ENCODE measurements at places on chromosomes 11 and 22.

GRCh38 chr22:16783930-16784354 is 41.3 kb downstream of the XKR3 start:
- no peak for DNase-seq

DNA sequence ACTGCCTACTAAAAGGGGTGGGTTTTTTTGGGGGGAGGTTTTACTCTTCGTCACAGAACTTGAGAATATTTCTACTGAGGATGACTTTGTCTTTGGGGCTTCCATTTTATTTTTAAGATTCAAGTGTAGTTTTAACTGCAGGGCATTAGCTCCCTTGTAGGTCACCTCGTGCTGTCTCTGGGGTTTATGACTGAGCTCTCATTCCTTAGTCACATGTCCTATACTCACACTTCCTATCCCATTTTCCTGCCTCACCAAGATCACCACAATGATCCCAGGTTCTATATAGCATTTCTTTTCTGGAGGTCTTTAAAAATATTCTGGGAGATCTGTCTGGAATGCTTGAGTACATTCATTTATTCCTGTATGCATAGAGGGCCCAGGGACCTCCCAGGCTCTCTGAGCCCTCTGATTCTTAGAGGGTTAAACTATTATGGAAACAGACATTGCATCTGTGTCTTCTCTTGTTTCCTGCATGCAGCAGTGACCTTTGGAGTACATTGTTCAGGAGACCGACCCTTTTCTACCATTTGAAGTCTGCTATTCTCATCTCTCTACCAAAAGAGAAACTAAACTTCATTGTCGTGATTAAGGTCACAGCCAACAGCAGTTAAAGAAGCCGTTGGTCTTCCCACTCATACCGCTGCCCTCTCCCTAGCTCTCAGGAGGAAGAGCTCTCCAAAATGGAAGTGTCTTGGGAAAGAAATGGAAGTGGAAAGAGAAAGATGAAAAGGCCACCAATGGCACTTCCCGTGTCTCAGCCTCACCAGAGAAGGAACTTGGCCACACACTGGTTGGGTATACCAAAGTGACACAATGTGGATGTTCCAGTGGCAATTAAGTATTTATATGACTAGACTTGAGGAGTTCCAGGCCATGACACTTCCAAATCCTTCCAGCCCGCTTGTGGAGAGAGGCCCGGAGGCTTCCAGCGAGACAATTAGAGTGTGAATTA is 77.5 kb downstream of the ZBTB16 start:
- DNase-seq: no peak

DNA sequence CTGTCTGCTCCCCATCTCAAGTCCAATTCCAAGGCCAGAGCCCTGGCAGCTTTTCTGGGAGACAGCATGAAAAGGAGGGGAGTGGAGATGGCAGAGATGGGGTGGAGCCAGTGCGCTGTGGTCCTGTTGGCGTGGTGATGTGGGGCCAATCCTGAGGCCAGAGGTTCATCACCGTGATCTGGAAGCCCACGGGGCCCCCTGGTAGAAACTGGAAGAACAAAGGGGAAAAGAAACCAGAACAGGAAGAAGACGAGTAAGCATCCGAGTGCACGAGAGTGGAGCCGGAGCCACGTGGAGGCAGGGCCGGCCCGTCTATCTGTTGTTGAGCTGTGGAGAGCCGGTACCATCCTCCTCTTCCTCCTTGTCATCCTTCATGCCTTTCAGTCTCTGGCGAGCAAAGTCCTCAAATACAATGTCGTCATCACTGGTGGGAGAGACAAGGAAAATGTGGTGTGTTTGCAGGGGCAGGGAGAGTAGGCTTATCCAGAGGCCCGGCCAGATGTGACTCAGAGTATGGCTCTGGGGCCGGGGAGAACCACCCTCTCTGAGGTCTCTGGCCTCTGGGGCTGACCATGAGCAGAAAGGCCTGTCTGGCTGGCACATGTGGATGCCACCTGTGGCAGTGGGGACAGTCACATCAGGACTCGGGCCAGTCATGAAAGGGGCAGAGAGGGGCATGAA is 25.4 kb downstream of the TPBGL start:
- DNase-seq: no peak

DNA sequence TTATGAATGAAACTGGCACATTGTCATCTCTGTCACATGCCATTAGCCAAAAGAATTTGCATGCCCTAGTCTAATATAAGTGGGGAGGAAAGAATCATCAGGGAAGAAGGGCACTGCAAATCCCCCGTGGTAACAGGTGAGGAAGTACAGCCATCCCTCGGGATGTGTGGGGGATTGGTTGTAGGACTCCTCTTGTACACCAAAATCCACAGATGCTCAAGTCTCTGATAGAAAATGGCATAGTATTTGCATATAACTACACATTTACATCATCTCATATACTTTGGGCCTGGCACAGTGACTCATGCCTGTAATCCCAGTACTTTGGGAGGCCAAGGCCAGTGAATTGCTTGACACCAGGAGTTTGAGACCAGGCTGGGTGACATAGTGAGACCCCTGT is 109.7 kb downstream of the HIPK3 start:
- DNase-seq: no peak

GRCh38 chr22:30889268-30889995 is 79.1 kb downstream of the MORC2 start:
- no peak for DNase-seq

GRCh38 chr11:117176186-117176585 is 2.4 kb upstream of the SIDT2 start:
- DNase-seq: no peak

- no peak for DNase-seq
Measured at GRCh38 chr22:38219632-38220031, 17.8 kb downstream of the MAFF start.

GRCh38 chr11:18769802-18770456 is 21.7 kb downstream of the PTPN5 start:
- DNase-seq: no peak

DNA sequence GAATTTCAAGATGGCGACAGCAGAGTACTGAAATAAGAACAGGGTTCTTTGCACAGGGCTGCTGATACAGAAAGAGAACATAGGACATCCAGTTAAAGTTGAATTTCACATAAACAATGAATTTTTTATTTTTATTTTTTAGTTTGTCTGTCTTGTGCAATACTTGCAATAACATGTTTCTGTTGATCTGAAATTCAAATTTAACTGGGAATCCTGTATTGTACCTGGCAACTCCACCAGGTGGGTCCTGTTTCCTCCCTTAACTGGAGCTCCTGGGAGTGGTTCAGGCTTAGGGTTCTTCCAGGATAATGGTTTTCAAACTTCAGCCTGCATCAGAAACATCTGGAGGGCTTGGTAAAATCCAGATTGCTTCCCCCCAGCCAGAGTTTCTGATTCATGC is 14.9 kb upstream of the SERPINH1 start:
- no peak for DNase-seq

DNA sequence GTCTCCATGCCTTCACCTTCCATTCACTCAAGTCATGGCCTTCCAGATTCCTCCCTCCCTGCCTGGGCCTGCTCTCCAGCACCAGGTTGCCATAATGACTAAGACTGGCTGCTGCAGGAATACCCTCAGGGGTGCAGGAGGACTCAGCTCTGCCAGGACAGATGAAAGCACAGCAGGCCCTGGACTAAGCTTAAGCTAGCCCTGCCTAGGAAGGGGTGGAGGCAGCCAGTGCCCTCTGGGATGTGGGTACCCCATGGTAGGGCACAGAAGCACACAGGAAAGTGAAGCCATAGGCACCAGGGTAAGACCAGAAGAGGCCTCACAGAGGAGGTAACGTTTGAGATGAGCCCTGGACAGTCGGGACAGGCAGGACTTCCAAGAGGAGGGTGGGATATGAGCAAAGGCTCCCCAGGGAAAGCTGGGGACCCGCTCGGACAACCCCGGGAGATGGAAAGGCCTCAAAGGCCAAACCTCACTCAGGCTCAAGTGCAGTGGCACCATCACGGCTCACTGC is 3.0 kb upstream of the RIN1 start:
- no peak for DNase-seq

- no peak for DNase-seq
Measured at GRCh38 chr11:102824556-102824955, 18.9 kb downstream of the MMP3 start.

GRCh38 chr22:46731246-46732040 is 6.6 kb downstream of the CERK start:
- no peak for DNase-seq

- no peak for DNase-seq
Measured at GRCh38 chr11:115941481-115941993, 437.3 kb upstream of the CADM1 start.

- no peak for DNase-seq
Measured at GRCh38 chr11:11641581-11641980, 19.8 kb upstream of the GALNT18 start.

DNA sequence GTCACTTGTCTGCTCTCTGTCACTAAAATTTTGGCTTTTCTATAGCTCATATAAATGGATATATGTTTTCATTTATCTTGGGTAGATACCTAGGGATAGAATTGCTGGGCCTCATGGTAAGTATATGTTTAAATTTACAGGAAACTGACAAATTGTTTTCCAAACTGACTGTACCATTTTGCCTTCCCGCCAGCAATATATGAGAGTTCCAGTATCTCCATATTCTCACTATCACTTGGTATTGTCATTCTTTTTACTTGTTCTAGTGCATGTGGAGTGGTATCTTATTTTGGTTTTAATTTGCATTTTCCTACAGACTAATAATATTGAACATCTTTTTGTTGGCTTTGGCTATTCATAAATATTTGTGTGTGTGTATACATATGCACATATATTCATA is 101.7 kb downstream of the TMEM135 start:
- no peak for DNase-seq

- DNase-seq: no peak
Measured at GRCh38 chr11:12815931-12816494, 141.8 kb downstream of the TEAD1 start.

DNA sequence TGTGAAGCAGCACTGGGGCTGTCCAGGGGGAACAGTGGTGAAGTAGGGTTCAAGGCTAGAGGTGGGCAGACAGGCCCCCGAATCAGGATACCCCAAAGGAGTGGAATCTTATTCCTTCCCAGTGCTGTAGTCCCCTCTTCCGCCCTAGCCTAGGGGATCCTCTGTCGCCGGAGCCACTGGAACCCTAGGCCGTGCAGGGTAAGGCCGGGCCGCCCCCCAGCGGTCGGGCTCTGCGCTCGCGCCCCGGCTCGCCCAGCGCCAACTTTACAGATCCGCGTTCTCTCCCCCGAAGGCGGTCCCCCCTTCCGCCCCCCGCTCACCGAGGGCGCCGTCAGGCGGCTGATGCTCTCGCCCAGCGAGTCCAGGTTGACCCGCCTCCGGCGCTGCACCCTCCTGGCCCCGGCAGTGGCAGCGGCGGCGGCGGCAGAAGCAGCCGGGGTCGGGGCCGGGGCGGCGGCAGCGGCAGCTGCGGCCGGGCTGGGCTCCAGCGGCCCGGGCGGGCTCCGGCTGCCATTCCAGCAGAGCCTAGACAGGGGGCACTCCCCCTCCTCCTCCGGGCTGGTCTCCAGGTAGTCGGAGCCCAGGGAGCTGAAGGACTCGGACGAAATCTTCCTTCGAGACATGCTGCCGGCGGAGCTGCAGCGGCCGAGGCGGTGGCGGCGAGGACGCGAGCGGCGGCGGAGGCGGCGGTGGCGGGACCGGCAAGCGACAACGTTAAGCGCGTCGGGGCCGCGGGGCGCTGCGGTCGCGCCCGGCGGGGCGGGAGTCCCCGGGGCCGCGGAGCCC is 650 bp downstream of the GUCY1A2 start:
- no peak for DNase-seq

DNA sequence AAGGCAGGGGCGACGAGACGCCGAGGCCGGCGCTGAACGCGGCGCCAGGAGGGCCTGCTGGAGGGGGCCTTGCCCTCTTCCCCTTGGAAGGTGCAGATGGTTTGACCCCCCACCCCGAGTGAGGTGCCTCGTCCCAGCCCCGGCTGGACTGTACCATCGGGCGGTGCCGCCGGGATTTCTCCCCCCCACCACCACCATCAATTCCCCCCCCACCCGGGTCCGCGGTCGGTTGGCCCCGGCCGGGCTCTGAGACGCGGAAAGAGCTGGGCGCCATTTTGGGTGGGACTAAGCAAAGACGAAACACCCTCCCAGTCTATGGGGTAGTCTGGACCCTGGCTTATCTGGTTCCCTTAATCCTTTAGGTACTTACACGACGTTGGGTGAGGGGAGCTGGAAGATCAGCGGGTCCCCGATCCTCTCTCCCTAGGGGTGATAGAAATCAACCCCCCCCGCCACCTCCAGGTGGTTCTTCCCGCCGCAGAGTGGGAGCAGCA is at the start of gene PRDM10:
TSS of gene PRDM10 (minus strand) at position 484 of the 494 bp plus-strand sequence. CDS start 41,871 bp downstream, outside the sequence.
- DNase-seq: peak; percentile 85

GRCh38 chr22:47015589-47016178 is 253.2 kb downstream of the TBC1D22A start:
- DNase-seq: no peak

DNA sequence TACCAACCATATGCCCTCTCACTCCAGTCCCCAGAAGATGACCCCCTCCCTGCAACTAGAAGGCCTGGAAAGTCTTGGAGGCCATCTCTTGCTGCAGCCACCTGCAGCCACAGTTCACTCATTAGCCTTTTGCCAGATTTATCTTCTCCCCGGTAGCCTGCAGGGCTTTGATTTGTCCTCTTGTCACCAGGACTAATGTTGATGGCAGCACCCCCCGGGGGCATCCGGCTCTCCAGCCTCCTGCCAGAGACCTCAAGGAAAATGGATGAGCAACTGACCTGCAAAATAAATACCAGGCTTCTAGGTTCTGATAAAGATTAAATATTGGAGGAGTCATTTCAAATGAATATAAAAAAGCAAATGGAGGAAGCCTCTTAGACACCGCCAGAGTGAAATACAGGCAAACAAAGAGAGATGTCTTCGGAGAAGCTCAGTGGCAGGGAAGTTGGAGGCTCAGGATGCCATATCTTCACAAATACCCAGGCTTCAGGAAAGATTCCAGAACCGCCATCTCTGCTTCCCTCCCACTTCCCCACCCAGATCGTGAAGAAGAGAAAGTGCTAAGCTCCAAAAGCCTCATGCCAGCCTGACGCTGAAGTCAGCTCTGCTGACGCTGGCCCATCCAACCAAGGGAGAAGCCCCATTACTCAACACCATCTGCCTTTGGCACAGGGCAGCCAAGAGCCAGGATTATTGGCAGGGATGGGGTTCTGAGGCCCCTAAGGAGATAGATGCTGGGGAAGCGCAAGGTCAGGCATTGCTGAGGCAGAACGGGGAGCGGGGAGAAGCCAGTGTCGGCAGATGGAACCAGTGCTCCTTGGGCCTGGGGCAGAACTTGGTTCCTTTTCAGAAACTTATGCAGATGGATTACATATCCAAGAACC is 362.7 kb downstream of the CADM1 start:
- DNase-seq: no peak

DNA sequence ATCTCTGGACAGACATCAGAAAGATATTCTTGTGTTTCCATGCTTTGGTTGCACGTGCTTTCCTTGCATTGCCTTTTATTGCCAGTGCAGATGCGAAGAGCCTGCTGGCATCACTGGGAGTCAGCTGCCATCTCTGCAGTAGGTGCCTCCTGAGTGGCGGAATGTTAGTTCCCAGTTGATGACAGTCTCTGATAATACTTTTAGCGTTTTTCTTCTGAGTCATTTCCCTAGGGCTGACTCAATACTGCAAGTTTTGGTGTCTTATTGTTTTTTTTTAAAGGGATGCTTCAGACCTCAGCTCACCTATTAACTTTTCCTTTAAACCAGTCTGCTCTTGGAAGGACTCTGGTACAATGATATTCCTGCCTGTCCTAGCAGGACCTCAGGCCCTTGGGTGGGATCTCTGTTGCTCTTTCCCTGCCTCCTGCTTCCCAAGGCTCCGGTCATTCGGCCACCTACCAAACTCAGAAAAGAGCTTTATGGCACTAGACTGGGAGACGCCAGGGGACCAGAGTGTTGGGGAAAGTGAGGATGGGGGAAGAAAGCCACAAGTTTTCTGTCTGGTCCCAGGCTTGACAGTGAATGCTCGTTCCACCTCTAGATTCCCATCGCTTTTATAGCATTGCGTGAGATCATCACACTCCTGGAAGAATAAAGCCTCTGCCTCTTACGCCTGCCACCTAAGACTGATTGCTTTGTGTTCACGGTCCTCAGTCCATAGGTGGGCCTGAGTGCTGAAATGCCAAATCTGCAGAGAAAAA is 308.7 kb downstream of the DDX10 start:
- DNase-seq: no peak

All from stimulated activated CD8-positive, alpha-beta memory T cell treated with anti-CD3 and anti-CD28 coated beads, Interleukin-2, amount 100 ng/mL, for 1 hour (primary cell).